ENCODE measurements at places on chromosomes 11 and 22. TPM values are rescaled to one million over a fixed set of nuclear protein-coding genes. Genes with fewer than 3 reads are reported as not detected.

The PRSS23 gene
- 12.2 TPM for total RNA-seq

The CDHR5 gene
- total RNA-seq, result not detected

The DDX25 gene
- not detected for total RNA-seq

The CSNK2A3 gene
- total RNA-seq, result 1.4 TPM

The PIH1D2 gene
- 0.42 TPM for total RNA-seq

The STK33 gene
- 0.66 TPM for total RNA-seq

The PGR gene
- 1.9 TPM for total RNA-seq

The OTOG gene
- total RNA-seq, result not detected

- no peaks in the 10 kb centered on the region for H3K4me1 ChIP-seq
- no peaks in the 10 kb centered on the region for H3K27me3 ChIP-seq
- H3K27ac ChIP-seq, result no peak overlapping the region
- H3K36me3 ChIP-seq, result peaks cover 39% of the 10 kb centered on the region
- H3K4me3 ChIP-seq, result no peak overlapping the region
- no peak for DNase-seq
These were observed 84.4 kb downstream of the DENND5A start for GRCh38 chr11:9180784-9181183.

- peak overlapping the region; percentile 61 for H3K4me3 ChIP-seq
- DNase-seq, result no peak
- H3K27me3 ChIP-seq, result peaks cover 14% of the 10 kb centered on the region
- peak overlapping the region; percentile 40 for H3K27ac ChIP-seq
- H3K4me1 ChIP-seq, result peaks cover 8% of the 10 kb centered on the region
- H3K36me3 ChIP-seq, result no peaks in the 10 kb centered on the region
These were observed 396 bp upstream of the CFAP300 start for GRCh38 chr11:102046841-102047240.

DNA sequence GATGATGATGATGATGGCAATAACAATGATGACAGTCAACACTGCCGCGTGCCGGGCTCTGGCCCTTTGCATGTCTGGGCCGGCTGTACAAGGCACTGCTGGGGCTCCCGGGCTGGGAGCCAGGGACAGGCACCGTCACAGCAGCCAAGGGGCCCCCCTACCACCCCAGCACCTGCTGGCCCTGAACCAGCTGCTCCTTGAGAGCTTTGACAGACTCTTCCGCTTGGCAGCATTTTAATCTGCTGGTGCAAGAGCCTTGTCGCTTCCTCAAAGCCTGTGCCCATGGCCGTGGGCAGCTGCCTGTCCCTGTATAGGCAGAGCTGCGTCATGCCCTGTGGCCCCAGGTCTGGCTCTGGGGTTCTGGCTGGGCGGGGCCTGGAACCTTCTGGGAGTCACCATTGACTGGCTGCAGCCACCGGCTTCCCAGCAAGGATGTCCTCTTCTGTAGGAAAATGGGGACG lies 12.9 kb upstream of the MUC6 start:
- H3K4me1 ChIP-seq, result no peaks in the 10 kb centered on the region
- peaks cover 20% of the 10 kb centered on the region for H3K27me3 ChIP-seq
- no peak overlapping the region for H3K4me3 ChIP-seq
- no peak overlapping the region for H3K27ac ChIP-seq

- no peaks in the 10 kb centered on the region for H3K27me3 ChIP-seq
- H3K4me1 ChIP-seq, result peaks cover 82% of the 10 kb centered on the region
- peak overlapping the region; percentile 44 for H3K4me3 ChIP-seq
- DNase-seq, result no peak
These were observed 37.2 kb downstream of the PPP6R3 start for GRCh38 chr11:68497761-68498160.

DNA sequence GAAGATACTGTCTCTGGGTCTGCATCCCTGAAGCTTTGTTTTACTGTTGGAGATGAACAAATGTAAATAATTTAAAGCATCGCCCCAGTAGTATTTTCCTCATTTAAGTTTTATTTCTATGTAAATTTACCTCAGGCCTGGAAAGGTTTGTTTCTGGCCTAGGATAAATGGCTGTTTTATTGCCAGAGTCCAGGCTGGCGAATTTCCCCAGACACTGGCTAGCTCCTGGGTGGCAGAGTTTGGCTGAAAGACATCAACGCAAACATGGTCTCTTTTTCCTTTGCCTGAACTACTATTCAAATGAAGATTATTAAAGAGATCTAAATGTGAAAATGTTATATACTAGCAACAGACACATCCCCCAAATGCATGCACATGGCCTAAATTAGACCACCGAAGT lies 136.7 kb upstream of the SESN3 start:
- no peak overlapping the region for H3K4me3 ChIP-seq
- no peaks in the 10 kb centered on the region for H3K27me3 ChIP-seq
- H3K36me3 ChIP-seq, result no peaks in the 10 kb centered on the region

DNA sequence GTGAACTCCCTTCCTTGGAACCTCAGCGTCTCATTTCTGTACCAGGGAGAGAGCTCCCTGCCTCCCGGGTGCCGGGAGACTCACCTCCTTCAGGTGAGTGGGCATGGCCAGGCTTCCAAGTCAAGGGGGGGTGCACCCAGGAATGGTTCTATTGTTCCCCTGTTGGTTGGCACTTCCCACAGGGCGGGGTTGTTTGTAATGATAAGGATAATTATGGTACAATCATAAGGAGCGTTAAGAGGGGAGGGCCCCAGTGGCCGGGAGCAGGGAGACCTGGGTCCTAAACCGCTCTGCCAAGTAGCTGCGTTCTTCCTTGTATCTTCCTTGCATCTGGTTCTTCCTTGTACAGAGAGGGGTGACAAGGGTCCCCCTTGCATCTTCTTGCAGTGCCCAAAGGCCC lies 79.1 kb downstream of the LRRC32 start:
- H3K4me1 ChIP-seq, result peaks cover 8% of the 10 kb centered on the region
- DNase-seq, result no peak
- H3K27ac ChIP-seq, result no peak overlapping the region

DNA sequence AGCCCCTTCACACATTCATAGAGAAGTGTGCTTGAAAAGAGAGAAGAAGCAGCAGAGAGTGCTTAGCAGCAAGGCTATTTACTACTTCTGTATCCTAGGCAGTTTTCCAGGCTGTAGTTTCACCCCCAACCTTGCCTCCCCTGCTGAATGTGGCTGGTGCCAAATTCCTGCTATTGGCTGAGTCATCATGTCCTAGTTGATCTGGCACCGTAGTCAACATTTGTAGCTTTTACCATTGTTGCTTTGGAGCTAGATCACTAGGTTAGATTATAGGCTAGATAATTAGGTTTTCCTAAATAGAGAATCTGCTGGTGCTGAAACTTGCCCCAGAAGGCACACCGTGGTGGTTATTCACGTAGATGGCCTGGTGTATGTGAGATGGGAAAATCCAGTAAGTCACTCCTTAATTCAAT lies 32.7 kb downstream of the ARHGAP42 start:
- H3K4me1 ChIP-seq, result peaks cover 18% of the 10 kb centered on the region
- H3K27ac ChIP-seq, result peak overlapping the region; percentile 71
- H3K27me3 ChIP-seq, result no peaks in the 10 kb centered on the region
- DNase-seq, result peak; percentile 62
- no peaks in the 10 kb centered on the region for H3K36me3 ChIP-seq

DNA sequence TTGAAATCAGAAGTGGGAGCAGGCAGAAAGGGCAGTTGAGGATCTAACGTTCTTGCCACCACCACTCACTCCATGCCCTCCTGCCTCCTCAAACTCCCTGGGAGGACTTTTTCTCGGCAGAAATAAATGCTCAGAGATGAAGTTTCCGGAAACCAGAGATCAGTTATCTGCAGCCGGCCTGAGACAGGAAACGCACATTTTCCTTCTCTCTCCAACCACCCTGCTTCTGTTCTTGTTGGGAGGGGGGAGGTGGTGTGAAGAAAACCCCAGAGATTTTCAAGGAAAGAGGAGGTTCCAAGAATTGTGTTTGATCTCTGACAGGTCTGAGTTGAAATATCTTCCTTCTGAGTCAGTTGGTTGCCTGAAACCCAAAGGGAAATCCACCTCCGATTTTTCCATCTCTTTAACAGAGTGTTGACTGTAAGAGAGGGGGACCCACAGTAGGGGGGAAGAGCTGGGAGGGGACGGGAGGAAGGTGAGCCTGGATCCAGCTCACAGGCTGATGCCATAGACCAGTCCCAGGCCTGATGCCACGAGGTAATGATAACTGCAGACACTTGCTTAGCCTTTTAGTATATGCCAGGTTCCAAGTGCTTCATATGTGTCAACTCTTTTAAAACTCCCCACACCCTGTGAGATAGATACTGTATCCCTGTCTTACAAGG lies 100.8 kb downstream of the TRAF6 start:
- no peak for DNase-seq
- H3K27me3 ChIP-seq, result no peaks in the 10 kb centered on the region
- no peak overlapping the region for H3K27ac ChIP-seq
- H3K4me3 ChIP-seq, result no peak overlapping the region
- no peaks in the 10 kb centered on the region for H3K4me1 ChIP-seq

GRCh38 chr11:107928767-107929507 lies 689 bp downstream of the RAB39A start:
- peak; percentile 13 for DNase-seq
- H3K4me3 ChIP-seq, result peak overlapping the region; percentile 43
- H3K27me3 ChIP-seq, result peaks cover 20% of the 10 kb centered on the region

DNA sequence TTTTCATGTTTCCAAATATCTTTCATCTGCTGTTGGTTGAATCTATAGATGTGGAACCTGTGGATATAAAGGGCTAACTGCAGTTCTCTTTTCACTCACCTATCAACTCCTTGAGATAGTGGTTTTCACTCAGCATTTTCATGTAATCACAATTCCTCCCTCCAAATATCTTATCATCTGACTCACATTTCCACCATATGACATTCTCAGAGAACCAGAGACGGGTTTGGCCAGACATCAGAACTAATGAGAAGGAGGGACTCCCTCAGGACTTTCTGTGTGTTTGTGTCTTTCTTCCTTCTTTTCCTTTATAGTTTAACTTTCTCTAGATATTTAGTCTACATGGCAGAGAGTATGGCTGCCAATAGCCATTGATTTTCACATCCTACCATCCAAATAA lies 134.8 kb upstream of the DDI1 start:
- no peak overlapping the region for H3K4me3 ChIP-seq
- no peaks in the 10 kb centered on the region for H3K36me3 ChIP-seq
- H3K27ac ChIP-seq, result no peak overlapping the region

DNA sequence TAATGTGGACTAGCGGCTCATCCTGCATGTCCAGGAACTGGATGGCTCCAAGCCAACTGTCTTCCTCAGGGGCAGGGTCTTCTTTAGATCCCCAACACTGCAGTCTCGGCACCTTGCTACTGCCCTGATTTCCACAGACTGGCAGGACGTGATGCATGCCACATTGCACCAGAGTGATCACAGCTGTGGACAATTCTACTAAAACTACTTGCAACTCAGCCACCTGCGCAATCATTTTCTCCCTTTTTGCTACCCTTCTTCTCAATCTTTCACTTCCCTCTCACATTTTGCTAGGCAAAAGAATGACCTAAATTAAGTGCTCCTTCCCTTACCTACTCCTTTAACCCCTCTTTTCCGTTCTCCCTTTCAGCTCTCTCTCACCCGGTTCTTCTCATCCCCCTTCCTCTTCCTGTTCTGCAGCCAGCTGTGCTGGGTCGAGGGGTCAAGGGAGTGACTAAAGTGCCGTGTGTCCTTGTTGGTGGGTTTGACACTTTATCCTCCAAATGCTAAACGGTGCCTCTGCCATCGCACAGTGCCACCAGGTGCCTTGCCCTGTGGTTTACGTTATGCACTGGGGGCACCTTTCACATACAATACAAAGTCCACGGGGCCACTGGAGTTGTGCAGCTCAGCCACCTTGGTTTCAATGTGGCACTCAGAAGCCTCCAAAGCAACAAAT lies 11.5 kb upstream of the PEX26 start:
- peaks cover 14% of the 10 kb centered on the region for H3K4me1 ChIP-seq
- no peaks in the 10 kb centered on the region for H3K27me3 ChIP-seq
- no peaks in the 10 kb centered on the region for H3K36me3 ChIP-seq
- no peak overlapping the region for H3K4me3 ChIP-seq
- H3K27ac ChIP-seq, result no peak overlapping the region
- no peak for DNase-seq

GRCh38 chr11:13902523-13902922 lies 60.0 kb upstream of the SPON1 start:
- H3K4me1 ChIP-seq, result no peaks in the 10 kb centered on the region
- H3K36me3 ChIP-seq, result no peaks in the 10 kb centered on the region
- H3K4me3 ChIP-seq, result no peak overlapping the region
- no peak overlapping the region for H3K27ac ChIP-seq

DNA sequence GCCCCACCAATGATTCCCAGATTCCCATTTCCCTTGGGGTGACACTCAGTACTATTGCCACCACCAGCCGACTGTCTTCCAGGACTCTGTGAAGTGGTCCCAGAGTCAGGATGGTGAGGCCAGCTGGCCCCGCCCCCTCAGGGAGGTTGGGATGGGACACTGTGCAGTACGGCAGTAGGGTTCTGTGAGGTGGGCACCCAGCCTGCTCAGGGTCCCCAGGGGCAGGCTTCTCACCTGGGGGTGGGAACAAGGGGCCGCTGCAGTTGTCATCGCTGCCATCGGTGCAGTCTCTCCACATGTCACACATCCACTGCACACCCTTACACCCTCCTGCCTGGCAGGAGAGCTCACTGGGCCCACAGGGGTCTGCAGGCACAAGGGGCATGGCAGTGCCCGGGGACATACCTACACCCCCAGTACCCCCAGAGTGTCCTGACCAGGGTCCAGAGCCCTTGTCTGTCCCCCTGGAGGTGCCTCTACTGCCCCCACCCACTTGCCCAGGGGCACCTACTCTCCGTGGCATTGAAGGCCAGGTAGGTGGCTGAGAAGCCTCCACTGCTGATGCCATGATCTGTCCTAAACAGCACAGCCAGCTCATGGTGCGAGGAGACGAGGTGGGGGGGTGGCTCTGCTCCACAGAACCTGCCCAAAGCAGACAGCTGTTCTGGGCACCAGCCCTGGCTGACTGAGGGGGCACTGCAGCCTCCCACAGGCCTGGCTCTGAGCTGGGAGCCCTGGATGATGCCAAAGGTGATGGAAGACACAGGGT lies 1.9 kb upstream of the C1QTNF5 start:
- H3K27me3 ChIP-seq, result peaks cover 8% of the 10 kb centered on the region
- no peaks in the 10 kb centered on the region for H3K36me3 ChIP-seq

DNA sequence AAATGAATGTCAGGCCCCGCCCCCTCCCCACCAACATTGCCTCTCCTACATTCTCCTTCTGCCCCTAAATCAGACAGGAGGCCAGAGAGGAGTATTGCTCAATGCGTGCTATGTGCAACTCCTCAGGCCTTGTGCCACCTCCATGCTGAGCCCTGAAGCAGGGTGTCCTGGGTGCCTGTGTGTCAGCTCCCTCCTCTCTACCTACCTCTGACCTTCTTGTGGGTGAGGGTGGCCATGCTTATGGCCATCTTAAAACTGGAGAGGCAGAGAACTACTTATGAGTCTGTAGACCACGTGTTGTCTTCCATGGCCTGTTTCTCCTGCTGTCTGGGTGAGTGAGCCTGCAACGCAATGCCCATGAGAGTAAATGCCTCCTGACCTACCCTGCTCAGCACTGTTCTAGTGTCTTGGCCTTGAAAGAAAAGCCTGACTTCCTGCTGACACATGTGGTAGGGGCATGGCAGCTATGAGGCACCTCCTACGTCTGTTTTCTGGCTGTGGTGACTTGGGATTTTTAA lies 10.5 kb downstream of the MCAM start:
- peak; percentile 74 for DNase-seq
- H3K27ac ChIP-seq, result peak overlapping the region; percentile 69
- H3K4me1 ChIP-seq, result peaks cover 47% of the 10 kb centered on the region
- no peak overlapping the region for H3K4me3 ChIP-seq
- H3K36me3 ChIP-seq, result peaks cover 4% of the 10 kb centered on the region

GRCh38 chr11:80280737-80281136 lies 839.9 kb upstream of the TENM4 start:
- H3K36me3 ChIP-seq, result no peaks in the 10 kb centered on the region
- no peak overlapping the region for H3K27ac ChIP-seq
- no peaks in the 10 kb centered on the region for H3K27me3 ChIP-seq
- no peaks in the 10 kb centered on the region for H3K4me1 ChIP-seq

GRCh38 chr11:80371931-80372330 lies 931.1 kb upstream of the TENM4 start:
- no peaks in the 10 kb centered on the region for H3K27me3 ChIP-seq
- no peaks in the 10 kb centered on the region for H3K36me3 ChIP-seq

- peak; percentile 16 for DNase-seq
- H3K4me3 ChIP-seq, result no peak overlapping the region
- H3K36me3 ChIP-seq, result no peaks in the 10 kb centered on the region
These were observed 3.9 kb upstream of the ABCG4 start for GRCh38 chr11:119144825-119145486.

Measured in gastrocnemius medialis (tissue), 4 donors.